ENCODE measurements at places on chromosomes 1 and 21.

DNA sequence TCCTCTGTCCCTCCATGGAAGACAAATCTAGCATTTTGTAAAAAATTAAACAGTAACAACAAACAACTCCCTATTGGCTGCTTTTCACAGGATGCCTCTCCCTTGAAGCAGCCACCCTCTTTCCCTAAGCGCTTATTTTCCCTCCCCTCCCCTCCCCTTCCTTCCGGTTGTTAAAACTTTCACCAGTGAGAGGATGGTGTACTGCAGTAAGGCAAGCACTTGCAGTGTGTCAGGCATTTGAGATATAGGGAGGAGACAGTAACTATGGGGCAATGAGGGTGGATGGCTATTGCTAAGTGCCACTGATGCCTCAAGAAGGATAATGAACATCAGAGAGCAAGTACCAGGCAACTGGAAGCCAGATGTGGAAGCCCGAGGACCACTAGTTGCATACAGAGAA is 19.1 kb upstream of the KIAA1614 start:
- no peak for DNase-seq

DNA sequence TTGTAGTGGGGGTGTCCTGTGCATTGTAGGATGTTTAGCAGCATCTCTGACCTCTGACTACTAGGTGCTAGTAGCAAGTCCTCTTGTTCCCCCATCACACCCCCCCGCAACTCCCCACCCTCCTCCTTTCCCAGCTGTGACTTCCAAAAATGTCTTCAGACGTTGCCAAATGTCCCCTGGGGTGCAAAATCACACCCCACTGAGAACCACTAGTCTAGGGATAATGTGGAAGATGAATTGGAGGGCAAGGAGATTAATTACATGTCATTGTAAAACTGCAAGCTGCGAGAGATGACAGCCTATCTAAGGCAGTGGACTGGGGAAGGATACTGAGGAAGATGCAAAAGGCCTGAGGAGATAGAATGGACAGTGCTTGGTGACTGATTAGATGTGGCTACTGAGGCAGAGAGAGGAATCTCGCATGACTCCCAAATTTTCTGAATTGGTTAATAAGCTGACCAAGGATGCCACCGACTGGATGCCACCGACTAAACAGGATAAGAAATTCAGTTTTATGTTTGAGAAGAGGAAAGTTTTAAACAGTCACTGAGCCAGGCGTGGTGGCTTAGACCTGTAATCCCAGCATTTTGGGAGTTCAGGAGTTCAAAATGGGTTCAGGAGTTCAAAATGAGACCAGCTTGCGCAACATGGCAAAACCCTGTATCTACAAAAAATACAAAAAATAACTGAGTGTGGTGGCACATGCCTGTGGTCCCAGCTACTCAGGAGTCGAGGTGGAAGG is 3.1 kb upstream of the JAK1 start:
- DNase-seq: no peak

DNA sequence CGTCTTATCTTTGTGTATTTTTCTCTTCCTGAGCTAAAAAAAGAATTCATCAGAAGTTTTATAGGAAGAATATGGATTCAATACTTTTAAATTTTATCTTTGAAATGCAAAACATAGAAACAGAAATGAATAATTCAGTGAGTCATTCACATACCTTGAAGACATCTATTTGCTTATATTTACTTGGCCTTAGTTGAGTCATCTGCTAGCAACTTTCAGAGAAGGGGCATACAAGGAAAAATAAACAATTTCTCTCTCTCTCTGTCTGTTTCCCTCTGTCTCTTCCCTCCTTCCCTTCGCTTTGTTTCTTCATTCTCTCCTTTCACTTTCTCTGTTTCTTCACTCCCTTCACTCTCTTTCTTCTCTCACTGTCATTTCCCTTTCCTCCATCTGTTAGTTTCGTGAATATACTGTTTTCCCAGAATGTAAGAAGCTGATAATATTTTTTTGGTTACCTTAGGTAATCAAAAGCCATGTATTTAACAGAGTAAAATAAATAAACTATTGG is 477.2 kb downstream of the BRINP3 start:
- no peak for DNase-seq

DNA sequence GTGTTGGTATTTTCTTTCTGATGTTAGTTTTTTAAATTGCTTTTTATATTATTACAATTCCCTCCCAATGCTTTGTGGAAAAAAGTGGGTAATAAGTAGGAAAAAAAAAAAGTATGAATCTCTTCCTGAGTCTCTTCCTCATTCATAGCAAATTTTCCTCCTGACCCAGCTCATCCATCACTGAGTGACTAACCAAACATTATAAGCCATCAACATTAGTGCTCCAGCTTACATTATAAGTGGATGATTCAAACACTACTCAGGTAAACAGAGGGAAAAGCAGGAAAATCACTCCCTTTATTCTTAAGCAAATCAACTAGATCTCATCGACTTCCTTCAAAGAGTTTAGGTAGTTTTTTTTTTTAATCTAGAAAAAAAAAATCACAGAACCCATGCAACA is 15.4 kb upstream of the SAMD13 start:
- no peak for DNase-seq

DNA sequence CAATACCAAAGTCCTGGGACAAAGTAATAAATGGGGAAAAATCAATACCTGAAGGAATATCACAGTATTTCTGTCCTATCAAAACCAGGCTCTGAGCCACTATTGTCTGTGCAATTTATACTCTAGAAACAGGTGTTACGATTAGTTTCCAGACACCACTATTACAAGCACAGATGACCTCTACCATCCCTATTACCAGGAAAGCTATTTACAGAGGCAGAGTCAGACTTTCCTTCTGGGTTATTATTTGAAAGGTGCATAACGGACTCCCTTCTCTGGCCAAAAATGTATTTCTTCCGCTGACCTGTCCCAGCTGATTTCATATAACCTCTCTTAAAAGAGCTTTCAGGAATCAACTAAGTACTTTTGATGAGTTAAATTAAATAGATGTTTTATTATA is 154.6 kb upstream of the LRRC7 start:
- no peak for DNase-seq

DNA sequence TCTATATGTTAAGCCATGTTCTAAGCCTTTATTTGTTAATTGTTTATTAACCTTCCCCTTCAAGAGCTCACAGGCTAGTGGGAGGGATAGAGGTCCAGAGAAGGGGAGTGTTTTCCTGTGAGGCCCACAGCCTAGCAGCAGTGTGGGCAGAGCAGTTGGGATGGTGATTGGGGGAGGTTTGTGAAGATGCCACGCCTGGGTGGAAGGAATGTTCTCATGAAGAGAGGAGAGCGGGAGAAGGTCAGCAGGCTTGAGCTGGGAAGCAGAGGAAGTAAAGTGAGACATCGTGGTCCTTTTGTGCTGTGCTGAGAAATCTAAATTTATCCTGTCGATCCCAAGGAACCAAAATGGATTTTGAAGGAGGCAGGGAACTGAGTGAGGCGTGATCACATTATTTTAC is 42.6 kb downstream of the TRAPPC10 start:
- DNase-seq: no peak

GRCh38 chr1:207424570-207425131 is 29.5 kb upstream of the CR2 start:
- no peak for DNase-seq

- no peak for DNase-seq
Measured at GRCh38 chr1:241624935-241625334, 15.2 kb downstream of the CHML start.

GRCh38 chr1:207362962-207363860 is 41.7 kb downstream of the CD55 start:
- DNase-seq: no peak

GRCh38 chr1:41362357-41362721 is 1.1 kb downstream of the FOXO6 start:
- DNase-seq: no peak

- no peak for DNase-seq
Measured at GRCh38 chr1:204495078-204495753, 611 bp upstream of the PIK3C2B start.

- DNase-seq: no peak
Measured at GRCh38 chr1:27267153-27267552, 32.7 kb downstream of the WDTC1 start.

- DNase-seq: no peak
Measured at GRCh38 chr1:203366476-203366875, 15.6 kb upstream of the FMOD start.

DNA sequence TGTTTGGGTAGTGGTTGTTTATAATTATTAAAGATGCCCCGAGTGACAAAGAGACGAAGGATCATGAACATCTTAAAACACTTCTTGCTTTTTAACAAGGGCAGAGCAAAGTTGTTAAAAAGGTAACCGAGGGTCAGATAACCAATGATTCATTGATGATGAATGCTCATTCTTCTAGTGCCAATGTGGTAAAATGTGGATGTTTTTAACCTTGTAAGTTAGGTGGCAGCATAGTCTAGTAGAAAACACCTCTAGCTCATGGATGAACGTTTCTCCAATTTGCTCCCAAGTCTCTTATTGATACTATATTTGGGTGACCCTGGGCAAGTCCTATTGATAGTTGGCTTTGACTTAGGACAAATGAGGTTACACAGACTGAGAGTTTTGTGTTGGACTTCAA is 167.9 kb downstream of the KIF26B start:
- no peak for DNase-seq

- DNase-seq: peak; percentile 11
Measured at GRCh38 chr1:20194757-20195461, 8.6 kb upstream of the PLA2G2C start.

GRCh38 chr21:40128891-40129290 is 261.7 kb downstream of the PCP4 start:
- DNase-seq: no peak

- DNase-seq: no peak
Measured at GRCh38 chr1:51308636-51309035, 21.7 kb downstream of the TTC39A start.

All from NCI-H2081 (cell line).